ENCODE measurements at places on chromosomes 5 and 9. TPM values are rescaled to one million over a fixed set of nuclear protein-coding genes. Genes with fewer than 3 reads are reported as not detected.
A peak's percentile ranks its signal among the peaks of the same experiment; 100 is the strongest.

- no peaks in the 10 kb centered on the region for H3K4me1 ChIP-seq
- no peaks in the 10 kb centered on the region for H3K36me3 ChIP-seq
- no peak overlapping the region for H3K4me3 ChIP-seq
- H3K27me3 ChIP-seq: no peaks in the 10 kb centered on the region
Observed at GRCh38 chr5:172749881-172750633, 20.9 kb downstream of the DUSP1 start.

DNA sequence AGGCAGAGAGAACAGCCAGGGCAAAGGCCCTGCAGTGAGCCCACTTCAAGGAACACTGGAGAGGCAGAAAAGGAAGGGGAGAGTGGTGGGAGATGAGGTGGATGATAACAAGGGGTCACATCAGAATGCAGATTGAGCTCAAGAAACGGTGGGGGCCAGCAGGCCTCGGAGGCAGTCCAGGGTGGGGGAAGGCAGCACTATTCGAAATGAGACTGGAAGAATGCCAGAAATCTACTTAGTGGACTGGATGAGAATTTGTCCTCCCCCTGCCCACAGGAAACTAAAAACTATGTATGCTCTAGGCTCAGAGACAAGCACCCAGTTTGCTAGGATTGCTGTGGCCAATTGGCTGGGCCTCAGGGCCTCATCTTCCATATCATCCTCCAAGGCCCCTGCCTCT is 148.7 kb downstream of the ADAMTS12 start:
- no peak overlapping the region for H3K4me3 ChIP-seq
- no peaks in the 10 kb centered on the region for H3K27me3 ChIP-seq
- H3K36me3 ChIP-seq: no peaks in the 10 kb centered on the region
- H3K27ac ChIP-seq: no peak overlapping the region
- H3K4me1 ChIP-seq: no peaks in the 10 kb centered on the region

Gene SPOCK1
- 15.6 TPM for total RNA-seq

DNA sequence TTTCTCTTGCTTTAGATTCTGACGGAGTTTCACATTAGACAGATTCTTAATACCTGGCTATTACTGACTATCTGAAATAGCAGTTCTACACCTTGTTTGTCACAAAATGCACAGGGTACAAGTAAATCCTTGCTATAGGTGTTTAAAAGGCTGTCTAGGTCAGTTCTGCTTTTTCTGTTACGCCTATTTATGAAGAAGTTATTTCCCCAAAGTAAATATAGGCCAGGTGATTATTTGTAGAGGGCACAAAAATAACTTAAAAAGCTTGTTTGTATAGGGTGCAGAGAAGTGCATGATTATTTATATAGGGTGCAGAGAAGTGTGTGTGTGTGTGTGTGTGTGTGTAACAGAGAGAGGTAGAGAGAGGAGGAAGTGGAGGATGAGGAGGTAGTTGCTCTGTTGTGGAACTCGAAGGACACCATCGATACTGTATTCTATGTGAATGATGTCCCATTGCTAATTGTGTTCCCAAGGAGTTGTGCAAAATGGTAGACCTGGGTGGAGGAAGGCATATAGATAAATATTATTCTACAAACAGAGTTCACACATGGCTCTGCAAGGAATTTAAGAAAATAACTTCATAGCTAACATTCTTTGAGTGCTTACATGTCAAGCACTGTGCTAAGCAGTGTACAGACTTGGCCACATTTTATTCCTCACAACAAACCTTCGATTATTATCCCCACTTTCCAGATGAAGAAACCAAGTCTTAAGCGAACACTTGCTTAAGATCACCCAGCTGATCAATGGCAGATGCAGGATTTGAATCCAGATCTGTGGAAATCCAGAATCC is 96.3 kb upstream of the EQTN start:
- no peak for DNase-seq
- no peak overlapping the region for H3K27ac ChIP-seq
- H3K4me3 ChIP-seq: no peak overlapping the region

- no peaks in the 10 kb centered on the region for H3K27me3 ChIP-seq
- H3K4me1 ChIP-seq: no peaks in the 10 kb centered on the region
- no peak overlapping the region for H3K4me3 ChIP-seq
- H3K36me3 ChIP-seq: peaks cover 6% of the 10 kb centered on the region
- no peak overlapping the region for H3K27ac ChIP-seq
Observed at GRCh38 chr5:94692581-94692980, 74.1 kb downstream of the SLF1 start.

- H3K27me3 ChIP-seq: peaks cover 10% of the 10 kb centered on the region
- H3K4me1 ChIP-seq: no peaks in the 10 kb centered on the region
- no peak for DNase-seq
- no peak overlapping the region for H3K27ac ChIP-seq
- H3K4me3 ChIP-seq: no peak overlapping the region
Observed at GRCh38 chr5:135526924-135527323, 8.8 kb downstream of the NEUROG1 start.

- no peak for DNase-seq
- H3K4me3 ChIP-seq: no peak overlapping the region
- H3K4me1 ChIP-seq: no peaks in the 10 kb centered on the region
- H3K27me3 ChIP-seq: no peaks in the 10 kb centered on the region
- H3K36me3 ChIP-seq: no peaks in the 10 kb centered on the region
Observed at GRCh38 chr5:162684145-162684544, 616.6 kb downstream of the GABRG2 start.

Gene COL23A1
- total RNA-seq: 0.05 TPM

GRCh38 chr9:9753266-9753665 is 859.5 kb downstream of the PTPRD start:
- H3K4me1 ChIP-seq: no peaks in the 10 kb centered on the region
- H3K27me3 ChIP-seq: no peaks in the 10 kb centered on the region
- no peak overlapping the region for H3K27ac ChIP-seq
- no peaks in the 10 kb centered on the region for H3K36me3 ChIP-seq
- no peak for DNase-seq

DNA sequence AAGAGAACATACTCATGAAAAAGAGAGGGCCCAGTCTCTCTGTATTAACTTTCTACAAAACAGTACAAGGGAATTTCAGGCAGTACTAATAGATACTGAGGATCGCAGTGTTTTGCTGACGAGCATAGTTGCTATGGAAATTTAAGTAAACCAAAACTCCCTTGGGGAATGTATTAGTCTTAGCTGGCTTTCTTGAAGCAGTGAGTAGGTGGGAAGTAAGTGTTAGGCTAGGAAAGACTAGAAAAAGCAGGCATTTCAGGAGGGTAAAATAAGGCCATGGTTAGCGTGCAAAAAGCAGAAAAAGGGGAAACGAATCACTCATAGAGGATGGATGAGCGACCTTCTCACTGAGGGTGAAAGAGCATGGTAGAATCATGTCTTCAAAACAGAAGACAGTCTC is 84.3 kb upstream of the ACTBL2 start:
- no peak overlapping the region for H3K4me3 ChIP-seq
- DNase-seq: no peak
- no peaks in the 10 kb centered on the region for H3K36me3 ChIP-seq
- no peaks in the 10 kb centered on the region for H3K27me3 ChIP-seq

Gene SAXO1
- not detected for total RNA-seq

GRCh38 chr5:143130613-143131305 is 272.7 kb downstream of the NR3C1 start:
- no peak for DNase-seq
- peaks cover 3% of the 10 kb centered on the region for H3K36me3 ChIP-seq
- H3K4me1 ChIP-seq: no peaks in the 10 kb centered on the region
- H3K27me3 ChIP-seq: no peaks in the 10 kb centered on the region
- no peak overlapping the region for H3K27ac ChIP-seq
- H3K4me3 ChIP-seq: no peak overlapping the region

GRCh38 chr5:169104937-169105494 is 195.9 kb downstream of the SLIT3 start:
- DNase-seq: no peak
- no peaks in the 10 kb centered on the region for H3K36me3 ChIP-seq
- no peaks in the 10 kb centered on the region for H3K4me1 ChIP-seq
- H3K4me3 ChIP-seq: no peak overlapping the region
- H3K27ac ChIP-seq: no peak overlapping the region

DNA sequence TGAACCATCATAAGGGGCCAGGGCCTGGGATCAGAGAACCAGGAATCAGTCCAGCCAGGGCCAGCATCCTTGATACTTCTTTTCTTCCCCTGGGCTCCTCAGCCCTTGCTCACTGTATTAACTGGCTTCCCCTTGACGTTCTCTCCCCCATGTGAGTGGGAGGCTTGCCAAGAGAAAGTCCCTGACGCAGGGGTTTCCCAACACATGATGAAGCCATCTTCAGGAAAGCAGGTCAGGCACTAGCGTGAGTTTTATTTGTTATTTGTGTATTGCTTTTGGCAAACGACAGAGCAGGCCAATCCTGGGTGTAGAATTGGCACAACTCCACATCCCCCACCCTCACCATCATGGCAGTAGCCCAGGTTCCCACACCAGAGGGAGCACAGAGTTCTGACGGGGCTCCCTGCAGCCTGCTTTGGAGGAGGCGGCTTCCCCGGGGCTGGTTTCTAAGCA is 165.5 kb upstream of the NFIL3 start:
- H3K4me1 ChIP-seq: no peaks in the 10 kb centered on the region
- no peak overlapping the region for H3K4me3 ChIP-seq
- H3K27me3 ChIP-seq: no peaks in the 10 kb centered on the region
- no peaks in the 10 kb centered on the region for H3K36me3 ChIP-seq

DNA sequence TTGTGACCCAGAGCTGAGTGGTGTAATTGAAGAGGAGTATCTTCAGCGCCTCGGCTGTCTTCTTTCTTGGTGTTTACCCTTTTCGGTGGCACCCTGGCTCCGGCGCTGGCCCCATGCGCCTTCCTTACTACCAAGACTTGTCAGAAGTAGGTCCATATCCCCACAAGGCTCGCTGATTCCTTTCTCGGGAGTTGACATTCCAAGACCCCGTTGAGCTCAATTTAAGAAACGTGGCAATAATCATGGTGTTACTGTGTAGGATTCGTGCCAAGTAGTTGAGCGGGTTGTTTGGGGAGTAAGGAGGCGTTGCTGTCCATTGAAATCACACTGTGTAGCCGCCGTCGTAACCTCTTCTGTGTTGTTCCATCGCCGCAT is 795 bp downstream of the NDUFAF2 start:
- peaks cover 9% of the 10 kb centered on the region for H3K4me1 ChIP-seq
- DNase-seq: no peak
- no peaks in the 10 kb centered on the region for H3K27me3 ChIP-seq
- peak overlapping the region; percentile 88 for H3K27ac ChIP-seq
- H3K36me3 ChIP-seq: no peaks in the 10 kb centered on the region

- no peak for DNase-seq
- no peak overlapping the region for H3K4me3 ChIP-seq
- H3K4me1 ChIP-seq: no peaks in the 10 kb centered on the region
- no peaks in the 10 kb centered on the region for H3K27me3 ChIP-seq
- H3K27ac ChIP-seq: no peak overlapping the region
Observed at GRCh38 chr5:34620185-34620584, 35.9 kb upstream of the RAI14 start.

DNA sequence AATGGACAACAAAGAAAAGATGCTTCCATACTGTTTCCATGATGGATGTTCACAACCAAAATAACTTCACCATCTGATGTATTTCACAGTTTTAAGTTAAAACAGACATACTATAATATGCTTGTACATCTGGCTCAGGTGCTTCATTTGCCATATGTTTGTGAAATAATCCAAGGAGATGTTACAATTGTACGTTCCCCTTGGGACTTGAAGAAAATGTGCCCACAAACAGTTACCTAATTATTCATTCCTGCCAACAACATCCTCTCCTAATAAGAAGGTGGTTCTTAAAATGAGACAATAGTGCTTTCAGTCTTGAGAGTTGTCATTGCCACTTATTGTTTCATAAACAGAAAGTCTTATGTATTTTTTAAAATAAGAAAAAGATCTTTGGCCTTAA is 33.1 kb upstream of the SMARCA2 start:
- H3K4me1 ChIP-seq: no peaks in the 10 kb centered on the region
- no peak for DNase-seq
- H3K36me3 ChIP-seq: no peaks in the 10 kb centered on the region
- no peak overlapping the region for H3K27ac ChIP-seq

- no peak for DNase-seq
- no peaks in the 10 kb centered on the region for H3K27me3 ChIP-seq
- H3K4me3 ChIP-seq: no peak overlapping the region
- no peak overlapping the region for H3K27ac ChIP-seq
Observed at GRCh38 chr5:114308017-114308416, 53.9 kb upstream of the KCNN2 start.

DNA sequence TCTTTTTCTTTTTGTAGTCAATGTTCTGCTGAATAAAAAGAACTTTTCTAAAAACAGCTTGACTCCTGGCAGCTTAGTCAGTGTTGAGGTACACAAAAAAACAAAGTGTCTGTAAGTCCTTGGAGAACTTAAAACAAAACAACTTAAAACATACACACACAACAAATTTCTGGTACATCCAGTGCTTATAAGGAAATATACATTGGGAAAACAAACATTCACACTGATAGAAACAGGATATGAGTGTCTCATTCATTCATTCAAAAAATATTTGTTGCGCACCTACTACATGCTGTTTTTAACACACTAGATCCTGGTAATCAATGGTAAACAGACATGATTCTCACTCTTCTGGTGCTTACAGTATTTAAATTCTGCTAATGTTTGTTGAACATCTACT is 27.4 kb upstream of the MEGF9 start:
- no peaks in the 10 kb centered on the region for H3K4me1 ChIP-seq
- H3K27me3 ChIP-seq: no peaks in the 10 kb centered on the region
- H3K4me3 ChIP-seq: no peak overlapping the region
- H3K27ac ChIP-seq: no peak overlapping the region
- H3K36me3 ChIP-seq: no peaks in the 10 kb centered on the region

GRCh38 chr9:97362777-97363545 is 48.9 kb upstream of the TDRD7 start:
- DNase-seq: no peak
- no peaks in the 10 kb centered on the region for H3K36me3 ChIP-seq
- H3K4me3 ChIP-seq: no peak overlapping the region
- no peaks in the 10 kb centered on the region for H3K4me1 ChIP-seq
- no peaks in the 10 kb centered on the region for H3K27me3 ChIP-seq

Gene PCDHGC5
- total RNA-seq: 0.36 TPM

DNA sequence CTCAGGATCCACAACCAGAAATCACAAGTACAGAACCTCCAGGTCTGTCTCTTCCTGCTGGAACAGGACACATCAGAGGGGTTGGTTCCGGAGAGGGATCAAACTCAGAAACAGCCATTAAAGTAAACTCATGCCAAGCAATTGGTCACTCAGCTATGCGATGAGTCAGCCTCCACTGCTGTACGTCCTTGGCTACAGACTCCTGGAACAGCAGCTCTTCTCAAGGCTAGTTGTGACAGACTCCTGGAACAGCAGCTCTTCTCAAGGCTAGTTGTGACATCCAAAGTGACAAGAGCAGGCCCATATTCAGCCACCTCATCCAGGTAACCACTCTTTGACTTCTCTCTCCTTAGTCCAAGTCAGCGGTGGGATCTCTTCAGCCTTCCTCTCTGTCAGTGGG is at the start of gene SPINK13:
Gene SPINK13 (plus strand): TSS at position 229 of the 400 bp plus-strand sequence. CDS start 1,279 bp downstream, outside the sequence.
- H3K4me3 ChIP-seq: no peak within 1 kb of the TSS
- no peaks in the 10 kb centered on the region for H3K4me1 ChIP-seq
- no peak within 1 kb of the TSS for H3K27ac ChIP-seq
- H3K36me3 ChIP-seq: no peaks in the 10 kb centered on the region

Gene TNFSF8
- total RNA-seq: 0.15 TPM

- no peaks in the 10 kb centered on the region for H3K4me1 ChIP-seq
- DNase-seq: no peak
- H3K27ac ChIP-seq: no peak overlapping the region
Observed at GRCh38 chr9:2269778-2270177, 254.6 kb downstream of the SMARCA2 start.

Gene CTSL
- total RNA-seq: 45.2 TPM

- no peak for DNase-seq
- no peaks in the 10 kb centered on the region for H3K4me1 ChIP-seq
- H3K36me3 ChIP-seq: no peaks in the 10 kb centered on the region
- H3K27me3 ChIP-seq: no peaks in the 10 kb centered on the region
- no peak within 1 kb of the TSS for H3K27ac ChIP-seq
- peak within 1 kb of the TSS; percentile 4 for H3K4me3 ChIP-seq
Observed at GRCh38 chr9:133635533-133636531, at the start of gene DBH. Gene DBH, plus strand, starts transcription at chr9:133636363. Its CDS starts 9 bp downstream, at chr9:133636372.

Gene GABRA6
- total RNA-seq: not detected

- DNase-seq: no peak
- no peak overlapping the region for H3K4me3 ChIP-seq
- no peaks in the 10 kb centered on the region for H3K4me1 ChIP-seq
Observed at GRCh38 chr9:21095561-21095960, 17.8 kb upstream of the IFNB1 start.

Measured in Panc1 (cell line).